ENCODE measurements at places on chromosomes 6 and 20.
A peak's percentile ranks its signal among the peaks of the same experiment; 100 is the strongest.

- no peak for DNase-seq
Observed at GRCh38 chr6:105035299-105035698, 78.4 kb downstream of the LIN28B start.

DNA sequence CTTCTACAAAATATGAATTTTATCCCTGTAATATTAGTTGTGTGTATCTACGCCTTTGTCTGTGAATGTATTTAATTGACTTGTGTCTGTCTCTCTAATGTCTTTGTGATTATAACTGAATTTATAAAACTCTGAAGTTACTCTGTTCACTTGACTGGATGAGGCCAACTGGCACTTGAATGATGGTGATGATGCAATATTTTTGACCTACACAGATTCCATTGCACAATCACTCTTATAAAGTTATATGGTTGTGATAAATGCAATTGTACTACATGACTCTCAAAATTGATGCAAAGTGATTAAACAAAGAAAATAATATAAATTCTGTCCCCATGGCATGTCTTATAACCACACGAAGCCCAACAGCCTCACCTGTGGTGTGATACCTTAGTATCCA, 287.3 kb upstream of the PLN start:
- DNase-seq: no peak

GRCh38 chr6:42159431-42160024, 13.6 kb upstream of the GUCA1A start:
- DNase-seq: no peak

DNA sequence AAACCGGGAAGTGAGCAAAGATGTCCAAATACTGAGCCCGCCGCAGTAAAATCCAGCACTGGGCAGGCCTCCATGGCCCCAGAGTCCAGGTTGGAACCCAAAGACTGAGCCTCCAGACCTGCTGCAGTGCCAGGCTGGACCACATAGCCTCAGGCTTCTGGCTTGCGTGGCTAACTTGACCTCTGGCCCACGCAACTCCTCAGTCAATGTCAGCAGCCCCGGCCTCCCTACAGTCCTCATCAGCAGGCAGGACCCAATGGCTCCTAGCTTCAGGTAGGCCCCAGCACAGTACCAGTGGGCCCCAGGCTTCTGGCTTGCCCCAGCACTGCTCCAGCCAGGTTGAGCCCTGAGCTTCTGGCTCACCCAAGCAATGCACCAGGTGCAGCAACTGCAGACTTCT, 245.1 kb upstream of the AFDN start:
- DNase-seq: no peak

- no peak for DNase-seq
Observed at GRCh38 chr20:54234991-54235390, 27.1 kb downstream of the PFDN4 start.

GRCh38 chr20:17798601-17799000, 98.8 kb downstream of the BANF2 start:
- DNase-seq: no peak

GRCh38 chr6:83952830-83953229, 80.7 kb upstream of the MRAP2 start:
- DNase-seq: no peak

- no peak for DNase-seq
Observed at GRCh38 chr20:16647875-16648597, 74.8 kb upstream of the KIF16B start.

DNA sequence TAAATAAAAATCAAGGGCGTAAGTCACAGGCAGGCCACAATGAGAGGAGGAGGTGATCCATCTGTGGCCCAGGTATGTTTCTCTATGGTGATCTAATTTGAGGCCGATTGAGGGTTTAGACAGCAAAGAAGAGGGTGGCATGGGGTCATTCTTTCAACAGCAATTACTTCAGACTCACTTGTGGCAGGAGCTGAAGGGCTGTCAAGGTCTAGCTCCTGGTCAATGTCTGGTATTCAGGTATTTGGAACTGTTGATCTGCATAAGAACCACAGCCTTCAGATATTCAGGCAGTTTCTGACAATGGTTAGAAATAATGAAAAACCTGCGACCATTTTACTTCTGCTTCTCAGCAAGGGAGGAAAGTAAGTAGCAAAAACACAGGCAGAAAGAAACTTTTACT, 259.6 kb downstream of the FOXC1 start:
- DNase-seq: no peak

- DNase-seq: no peak
Observed at GRCh38 chr20:37095108-37095598, 644 bp downstream of the RBL1 start.

- DNase-seq: no peak
Observed at GRCh38 chr6:137514418-137514817, 20.2 kb upstream of the OLIG3 start.

DNA sequence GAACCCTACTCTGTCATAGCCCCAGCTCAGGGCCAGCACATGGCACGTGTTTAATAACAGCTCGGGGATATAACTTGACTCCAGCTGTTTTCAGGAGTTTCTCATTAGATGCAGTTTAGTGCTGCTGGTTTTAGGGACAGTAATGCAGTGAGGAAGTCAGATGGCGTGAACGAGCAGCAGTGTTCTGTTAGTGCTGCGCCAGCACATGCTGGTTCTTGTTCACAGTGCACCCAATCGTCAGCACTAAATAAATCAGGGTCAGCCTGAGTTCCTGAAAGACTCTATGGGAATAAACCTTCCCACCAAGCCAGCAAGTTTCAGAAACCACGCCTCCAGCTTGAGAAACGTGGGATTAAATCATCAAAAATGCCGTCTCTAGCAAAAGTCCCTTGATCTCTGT, 235.9 kb upstream of the SUPT3H start:
- DNase-seq: no peak

GRCh38 chr6:90458353-90459224, 128.3 kb downstream of the MAP3K7 start:
- no peak for DNase-seq

DNA sequence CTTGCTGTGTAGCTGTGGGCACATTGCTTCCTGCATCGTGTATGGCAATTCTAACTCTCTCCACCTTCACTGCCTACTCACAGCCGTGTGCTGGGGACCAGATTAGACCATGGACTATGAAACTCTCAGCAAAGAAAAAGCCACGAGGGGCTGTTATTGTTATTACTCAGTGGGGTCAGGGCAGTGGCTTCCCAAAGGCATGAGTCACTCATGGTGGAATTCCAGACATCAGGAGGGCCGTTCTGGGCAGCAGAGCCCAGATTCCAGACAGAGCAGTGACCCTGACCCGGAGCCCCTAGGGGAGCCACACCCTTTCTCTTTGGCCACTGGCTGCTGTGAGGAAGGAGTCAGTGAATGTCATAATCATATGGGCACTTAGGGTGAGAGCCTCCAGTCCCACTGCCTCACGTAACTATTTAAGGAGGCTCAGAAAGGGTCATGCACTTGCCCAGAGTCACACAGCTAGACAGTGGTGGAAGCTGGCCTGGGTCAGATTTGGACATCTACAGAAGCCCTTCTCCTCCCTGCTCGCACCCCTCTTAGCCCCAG, 22.2 kb upstream of the CCN5 start:
- DNase-seq: peak; percentile 100

GRCh38 chr20:36241678-36242077, 5.4 kb downstream of the AAR2 start:
- DNase-seq: no peak

DNA sequence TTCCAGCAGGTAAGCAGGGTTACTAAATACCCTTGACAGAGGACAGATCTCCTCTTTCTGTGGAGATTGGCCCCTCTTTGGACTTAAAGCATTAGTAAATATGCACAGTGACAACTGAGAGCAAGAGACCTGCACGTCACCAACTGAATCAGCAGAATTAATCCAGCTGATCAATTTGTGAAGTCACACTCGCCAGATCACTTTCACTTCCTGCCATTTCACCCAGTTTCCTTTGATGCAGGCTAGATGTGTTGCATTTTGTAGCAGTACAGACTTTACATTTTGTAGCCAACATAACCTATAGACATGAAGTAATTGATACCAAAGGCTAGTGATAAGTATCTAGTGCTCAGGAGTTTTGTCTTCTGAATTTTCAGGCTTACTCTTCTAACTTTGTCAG, 11.9 kb downstream of the SYNE1 start:
- no peak for DNase-seq

GRCh38 chr6:163711615-163712565, 297.4 kb downstream of the QKI start:
- DNase-seq: no peak

GRCh38 chr20:646107-646867, 6.7 kb downstream of the SRXN1 start:
- DNase-seq: peak; percentile 29

GRCh38 chr20:53001498-53002301, 29.5 kb downstream of the TSHZ2 start:
- peak; percentile 84 for DNase-seq

- DNase-seq: peak; percentile 83
Observed at GRCh38 chr20:38156888-38157634, 8.0 kb downstream of the TGM2 start.

- DNase-seq: peak; percentile 63
Observed at GRCh38 chr6:2817903-2818443, 23.7 kb downstream of the SERPINB1 start.

DNA sequence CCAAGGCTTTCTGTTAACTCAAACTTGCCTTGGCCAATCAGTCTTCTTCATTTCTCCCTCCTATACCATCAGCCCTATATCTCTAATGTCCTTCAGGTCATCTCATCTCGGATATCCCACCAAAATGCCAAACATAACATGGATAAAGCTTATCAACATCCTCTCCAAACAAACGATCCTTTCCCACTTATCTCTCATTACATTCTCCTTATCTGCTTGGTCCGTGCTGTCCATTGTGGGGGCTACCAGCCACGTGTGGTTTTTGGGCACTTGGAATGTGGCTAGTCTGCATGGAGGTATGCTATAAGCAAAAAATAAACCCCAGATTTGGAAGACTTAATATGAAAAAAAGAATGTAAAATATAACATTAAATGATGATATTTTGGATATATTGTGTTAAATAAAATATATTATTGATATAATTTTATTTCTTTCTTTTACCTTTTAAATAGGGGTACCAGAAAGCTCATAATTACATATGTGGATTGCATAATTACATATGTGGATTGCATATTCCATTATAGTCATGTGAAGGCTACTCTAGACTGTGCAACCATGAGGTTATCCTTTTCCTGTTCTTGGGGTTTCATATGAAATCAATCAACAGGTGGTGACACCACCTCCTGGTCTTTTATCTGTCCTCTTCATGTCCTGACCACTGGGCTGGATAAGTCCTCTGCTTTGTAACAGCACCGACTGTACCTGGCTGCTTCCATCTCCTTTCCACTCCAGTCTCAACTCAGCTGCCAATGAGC, 123.0 kb downstream of the CD83 start:
- no peak for DNase-seq

- no peak for DNase-seq
Observed at GRCh38 chr20:7959484-7959883, 19.2 kb upstream of the HAO1 start.

DNA sequence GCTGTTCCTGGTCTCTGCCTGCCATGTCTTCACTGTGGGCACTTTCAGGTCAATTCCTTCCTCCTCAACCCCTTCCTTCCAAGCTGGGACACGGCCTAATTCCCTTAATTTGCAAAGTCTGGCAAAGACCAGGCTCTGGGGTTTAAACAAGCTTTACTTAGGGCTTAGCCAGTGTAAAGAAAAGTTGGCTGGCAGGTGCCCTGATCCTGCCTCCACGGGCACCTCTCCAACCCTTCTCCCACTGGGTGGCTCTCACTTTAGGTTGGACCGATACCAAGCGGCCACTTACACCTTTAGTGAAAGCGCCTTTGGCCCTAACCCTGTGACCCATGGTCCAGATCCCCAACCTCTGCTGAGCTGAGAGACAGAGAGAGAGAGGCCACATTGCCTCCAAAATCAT, 13.7 kb upstream of the MLN start:
- no peak for DNase-seq

- no peak for DNase-seq
Observed at GRCh38 chr20:60365882-60366281, 407.7 kb downstream of the CDH26 start.

DNA sequence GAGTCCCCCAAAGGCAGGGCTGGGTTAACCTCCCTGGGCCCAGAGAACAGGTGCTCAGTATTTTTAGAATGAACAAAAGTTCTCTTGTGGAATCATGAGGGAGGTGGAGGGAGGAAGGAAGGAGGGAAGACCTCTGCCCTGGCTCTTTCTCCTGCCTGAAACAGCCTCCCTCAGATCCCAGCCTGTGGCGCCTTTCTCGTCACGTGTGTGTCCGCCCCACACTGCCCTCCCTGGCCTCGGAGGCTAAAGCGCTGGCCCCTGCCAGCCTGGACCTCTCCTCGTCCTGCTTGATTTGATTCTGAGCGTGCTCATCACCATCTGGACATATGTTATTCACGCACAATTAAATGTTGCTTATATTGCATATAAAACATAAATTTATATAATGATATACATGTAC, 40.9 kb downstream of the PHACTR3 start:
- DNase-seq: no peak

GRCh38 chr6:23728707-23729106, 397.3 kb upstream of the NRSN1 start:
- peak; percentile 2 for DNase-seq

DNA sequence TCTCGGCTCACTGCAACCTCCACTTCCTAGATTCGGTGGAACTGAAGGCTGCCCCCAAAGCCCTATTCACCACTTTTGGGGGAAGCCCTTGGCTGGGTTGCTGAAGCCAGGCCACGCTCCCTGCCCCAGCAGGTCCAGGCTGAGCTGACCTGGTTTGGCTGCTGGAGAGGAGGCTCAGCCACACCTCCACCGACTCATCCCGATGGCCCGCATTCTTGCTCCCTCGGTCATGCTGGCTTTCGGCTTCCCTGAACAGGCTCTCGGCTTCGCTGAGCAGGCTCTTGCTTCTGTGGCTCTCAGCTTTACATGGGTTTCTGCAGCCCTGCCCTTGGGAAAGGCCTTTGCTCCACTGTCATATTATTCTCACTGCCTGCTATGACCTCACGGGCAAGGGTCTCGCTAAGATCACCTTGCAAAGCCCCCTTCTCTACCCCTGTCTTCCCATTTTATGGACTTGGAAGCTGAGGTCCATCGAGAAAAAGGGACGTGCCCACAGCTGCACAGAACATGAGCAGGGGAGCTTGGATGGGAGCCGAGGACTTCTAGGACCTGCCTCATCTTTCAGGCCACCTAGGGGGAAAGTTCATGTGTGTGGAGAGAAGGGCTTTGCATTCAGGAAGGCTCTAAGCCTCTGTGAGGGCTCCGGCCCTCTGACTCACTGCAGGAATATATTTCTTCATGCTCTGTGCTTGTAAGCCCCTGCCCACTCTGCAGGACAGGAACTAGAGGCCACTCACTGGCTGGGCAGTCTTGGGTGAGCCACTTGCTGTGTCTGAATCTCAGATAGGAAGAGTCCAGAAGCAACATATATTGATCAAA, 15.6 kb downstream of the ARHGAP40 start:
- DNase-seq: peak; percentile 86

DNA sequence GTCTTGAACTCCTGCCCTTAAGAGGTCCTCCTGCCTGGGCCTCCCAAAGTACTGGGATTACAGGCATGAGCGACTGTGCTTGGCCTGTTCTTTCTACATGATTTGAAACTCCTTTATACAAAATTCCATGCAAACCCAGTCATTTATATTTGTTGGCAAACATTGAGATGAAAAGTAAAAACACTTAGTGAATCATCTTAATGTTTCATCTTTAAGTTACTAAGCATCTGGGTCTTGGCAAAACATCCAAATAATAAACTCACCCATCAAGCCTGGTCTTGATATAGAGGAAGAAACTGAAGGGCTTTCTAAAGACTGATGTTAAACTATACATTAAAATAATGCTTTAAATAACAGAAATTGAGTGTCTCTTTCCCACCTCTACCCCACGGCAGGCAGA, 95.1 kb downstream of the FUT9 start:
- DNase-seq: no peak

- DNase-seq: no peak
Observed at GRCh38 chr6:3895312-3895653, 46.1 kb downstream of the FAM50B start.

GRCh38 chr6:45929421-45930361, 86.0 kb downstream of the CLIC5 start:
- peak; percentile 20 for DNase-seq

Data from M059J (cell line).